Natural killer cell treated with Interleukin-12 subunit alpha and Interleukin-12 subunit beta and Interleukin-15 and Interleukin-18, amount 100 ng/mL, for 72 hours (primary cell): ENCODE measurements at places on chromosomes 2 and 18. TPM values are rescaled to one million over a fixed set of nuclear protein-coding genes. Genes with fewer than 3 reads are reported as not detected.

Gene DOCK10
- 378 TPM for total RNA-seq

Gene SATB2
- 0.71 TPM for total RNA-seq

Gene WNT10A
- total RNA-seq, result not detected

GRCh38 chr18:1995041-1995612 lies 576.2 kb downstream of the METTL4 start:
- no peak overlapping the region for H3K27ac ChIP-seq
- DNase-seq, result no peak
- no peaks in the 10 kb centered on the region for H3K36me3 ChIP-seq
- H3K4me1 ChIP-seq, result no peaks in the 10 kb centered on the region
- peaks cover 6% of the 10 kb centered on the region for H3K27me3 ChIP-seq

DNA sequence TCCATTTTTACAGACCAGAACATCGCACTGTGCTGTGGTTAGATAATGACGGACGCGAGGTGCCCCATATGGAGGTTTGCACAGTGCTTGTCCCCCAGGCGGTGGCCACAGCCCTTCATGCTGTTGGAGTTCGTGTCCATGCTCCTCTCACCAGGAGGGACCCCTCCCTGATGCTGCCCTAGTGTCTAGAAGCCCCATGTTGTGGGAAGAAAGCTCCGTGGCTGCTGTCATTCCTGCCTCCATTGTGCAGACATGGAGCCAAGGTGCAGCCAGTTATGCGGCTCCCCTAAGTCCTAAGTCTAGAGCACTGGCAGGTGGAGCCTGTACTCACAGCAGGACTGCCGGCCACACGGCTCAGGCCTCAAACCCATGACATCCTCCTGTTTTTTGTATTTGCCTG lies 464.9 kb downstream of the EIPR1 start:
- H3K4me1 ChIP-seq, result no peaks in the 10 kb centered on the region
- H3K4me3 ChIP-seq, result no peak overlapping the region
- no peaks in the 10 kb centered on the region for H3K36me3 ChIP-seq
- no peak overlapping the region for H3K27ac ChIP-seq
- no peak for DNase-seq

- no peak overlapping the region for H3K4me3 ChIP-seq
- no peak overlapping the region for H3K27ac ChIP-seq
- no peaks in the 10 kb centered on the region for H3K27me3 ChIP-seq
- DNase-seq, result no peak
- no peaks in the 10 kb centered on the region for H3K4me1 ChIP-seq
Observed at GRCh38 chr2:189411860-189412259, 29.4 kb upstream of the WDR75 start.
